ENCODE measurements at places on chromosomes 16 and 17. TPM values are rescaled to one million over a fixed set of nuclear protein-coding genes. Genes with fewer than 3 reads are reported as not detected.

- no peak for DNase-seq
Observed at GRCh38 chr17:17691468-17692263, 10.4 kb downstream of the RAI1 start.

DNA sequence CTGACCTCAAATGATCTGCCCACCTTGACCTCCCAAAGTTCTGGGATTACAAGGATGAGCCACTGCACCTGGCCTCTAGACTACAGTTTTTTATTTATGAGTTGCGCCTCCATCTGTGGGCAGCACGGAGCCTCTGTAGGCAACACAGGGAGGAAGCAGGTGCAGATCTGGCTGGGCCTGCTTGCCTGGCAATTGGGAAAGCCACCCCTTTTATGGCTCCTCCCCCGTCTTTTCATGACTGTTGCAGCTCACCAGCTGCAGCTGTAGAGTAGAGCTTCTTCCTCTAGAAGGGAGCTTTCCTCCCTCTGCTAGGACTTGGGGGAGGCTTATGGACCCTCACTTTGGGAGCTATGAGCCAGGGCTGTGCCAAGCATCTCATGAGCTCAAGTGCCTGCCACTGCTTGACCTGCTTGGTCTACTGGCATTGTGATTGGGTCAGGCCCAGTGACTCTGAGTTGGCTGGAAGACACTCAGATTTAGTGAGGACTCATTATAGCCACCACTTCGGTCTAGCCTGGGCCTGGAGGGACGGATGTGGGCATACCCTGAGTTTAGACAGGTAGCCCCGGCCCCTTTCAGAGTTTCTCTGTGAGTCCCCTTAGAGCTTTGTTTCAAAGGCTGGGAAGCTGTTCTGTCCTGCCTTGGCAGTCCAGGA, 6.9 kb upstream of the SLC7A6 start:
- no peak for DNase-seq

GRCh38 chr17:64264891-64265290, 1.8 kb upstream of the TEX2 start:
- no peak for DNase-seq

DNA sequence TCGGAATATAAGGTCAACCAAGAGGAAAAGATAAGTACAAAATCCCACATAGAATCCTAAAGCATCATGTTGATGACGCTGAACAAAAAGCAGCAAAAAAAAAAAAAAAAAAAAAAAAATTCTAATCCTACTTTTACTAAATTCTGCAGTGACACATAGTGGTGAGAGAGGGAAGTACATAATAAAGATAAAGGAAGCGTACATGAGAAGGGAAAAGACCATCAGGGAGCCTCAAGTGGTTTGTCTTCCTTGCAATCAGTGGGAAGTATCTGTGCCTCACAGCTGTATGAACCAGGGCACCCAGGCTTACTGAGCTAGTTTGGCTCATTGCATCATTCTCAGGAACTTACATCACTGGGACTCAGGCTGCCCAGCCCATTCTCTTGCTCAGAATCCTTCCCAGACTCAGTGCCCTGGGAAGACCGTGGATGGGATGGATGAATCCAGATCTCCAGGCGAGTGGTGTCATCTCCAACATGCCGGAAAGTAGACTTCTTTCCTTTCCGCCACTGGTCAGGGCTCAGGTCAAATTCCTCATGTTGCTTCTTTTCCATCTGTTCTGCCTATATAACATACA, 21.2 kb downstream of the SMG6 start:
- DNase-seq: peak; percentile 72

NPTX1 gene
- polyA plus RNA-seq: 0.23 TPM

KDM6B gene
- 26.5 TPM for polyA plus RNA-seq

TMEM235 gene
- polyA plus RNA-seq: not detected
